ENCODE measurements at places on chromosomes 7 and 10.

DNA sequence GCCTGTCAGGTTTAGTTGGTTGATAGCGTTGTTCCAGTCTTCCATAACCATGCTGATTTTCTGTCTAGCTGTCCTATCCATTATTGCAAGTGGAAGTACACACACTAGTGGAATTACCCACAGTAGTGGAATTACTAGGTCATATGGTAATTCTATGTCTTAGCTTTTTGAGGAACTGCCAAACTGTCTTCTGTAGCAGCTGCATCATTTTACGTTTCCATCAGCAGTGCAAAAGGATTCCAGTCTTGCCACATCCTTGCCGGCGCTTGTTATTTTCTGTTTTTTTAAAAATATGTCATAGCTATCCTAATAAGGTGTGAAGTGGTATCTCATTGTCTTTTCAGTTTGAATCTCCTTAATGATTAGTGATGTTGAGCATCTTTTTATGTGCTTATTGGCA is 17.2 kb upstream of the RHBDD2 start:
- no peak for DNase-seq

- no peak for DNase-seq
These were observed 27.4 kb downstream of the FAM241B start for GRCh38 chr10:69657430-69657829.

DNA sequence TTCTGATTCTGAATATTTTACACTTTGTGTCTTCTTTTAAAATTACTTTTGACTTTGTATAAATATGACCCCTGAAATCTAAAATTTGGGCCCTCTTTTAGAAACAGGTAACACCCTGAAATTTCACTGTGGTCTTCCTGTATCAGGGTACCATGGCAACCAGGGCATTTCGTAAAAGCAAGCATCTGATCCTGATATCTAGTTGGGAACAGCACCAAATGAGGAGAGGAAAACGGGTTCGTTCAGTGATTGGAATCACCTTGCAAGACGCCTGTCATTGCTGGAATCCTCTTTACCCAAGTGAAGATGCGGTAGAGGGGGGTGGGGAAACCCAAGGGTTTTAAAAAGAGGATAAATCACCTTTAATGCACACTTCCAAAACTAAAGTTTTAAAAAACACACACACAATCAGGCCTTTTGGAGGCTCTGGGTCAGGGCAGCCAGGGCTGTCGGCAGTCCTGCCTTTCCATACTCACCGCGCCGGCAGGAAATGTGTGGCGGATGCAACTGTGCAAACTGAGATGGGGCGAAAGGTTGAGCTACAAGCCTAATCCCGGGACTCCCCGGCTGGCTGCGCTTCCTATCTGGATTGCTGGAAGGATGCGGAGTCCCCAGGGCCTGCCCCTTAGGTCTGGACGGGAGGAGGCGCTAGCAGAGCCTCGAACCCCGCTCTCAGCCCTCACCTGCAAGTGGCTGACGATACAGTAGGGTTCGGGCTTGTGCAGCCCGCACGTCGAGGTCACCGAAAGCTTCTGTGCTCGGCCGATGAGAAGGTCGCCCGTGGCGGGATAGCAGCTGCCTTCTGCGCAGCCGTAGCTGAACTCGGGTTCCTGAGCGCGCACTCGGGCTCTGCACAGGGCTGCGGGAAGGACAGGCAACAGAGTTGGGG is 1.8 kb downstream of the LAMB1 start:
- no peak for DNase-seq

DNA sequence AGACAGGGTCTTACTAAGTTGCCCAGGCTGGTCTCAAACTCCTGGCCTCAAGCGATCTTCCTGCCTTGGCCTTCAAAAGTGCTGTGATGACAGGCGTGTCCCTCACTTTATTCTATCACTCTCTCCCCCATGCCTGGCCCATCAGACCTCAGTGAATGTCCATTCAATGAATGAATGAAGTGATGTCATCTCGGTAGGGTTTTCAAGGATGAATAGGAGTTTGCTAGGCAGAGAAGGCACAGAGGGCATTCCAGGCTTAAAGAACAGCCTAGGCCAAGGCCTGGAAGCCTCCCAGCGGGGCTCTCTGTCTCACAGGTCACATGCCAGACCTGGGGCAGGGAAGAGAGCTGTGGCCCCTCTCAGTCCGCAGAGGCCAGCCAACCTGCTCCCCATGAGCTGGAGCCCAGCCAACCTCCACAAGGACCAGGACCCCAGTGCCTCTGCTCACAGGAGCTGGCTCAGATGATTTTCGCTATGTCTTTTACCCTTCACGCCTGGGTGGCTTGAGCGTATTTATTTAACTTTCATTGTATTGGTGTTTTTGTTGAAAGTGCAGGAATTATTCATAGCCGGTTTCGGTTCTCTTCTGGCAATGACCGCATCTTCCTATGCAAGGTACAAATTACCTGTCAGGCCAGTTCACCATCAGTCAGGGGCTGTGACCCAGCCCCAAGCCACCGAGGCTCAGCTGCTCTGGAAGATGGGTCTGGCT is 11.8 kb upstream of the TNRC18 start:
- DNase-seq, result no peak

- DNase-seq, result no peak
These were observed 36.2 kb upstream of the TMEM106B start for GRCh38 chr7:12174931-12175330.

DNA sequence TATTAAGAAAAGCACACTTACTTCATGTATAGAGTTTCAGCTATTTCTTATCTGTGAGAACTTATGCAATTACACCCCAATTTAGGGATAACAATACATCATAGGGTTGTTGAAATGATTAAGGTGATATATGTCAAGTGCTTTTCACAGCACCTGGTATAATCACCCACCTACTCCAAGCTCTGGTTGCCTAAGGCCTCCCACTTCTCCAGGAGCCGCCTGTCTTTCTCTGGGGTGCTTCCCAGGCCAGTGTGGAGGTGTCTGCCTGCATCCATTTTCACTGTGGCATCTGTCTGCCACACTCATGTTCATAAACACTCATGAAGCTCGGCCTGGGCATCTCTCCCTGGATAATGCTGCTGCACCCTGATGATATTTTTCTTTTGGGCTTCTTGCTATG is 250.3 kb downstream of the STK31 start:
- no peak for DNase-seq

DNA sequence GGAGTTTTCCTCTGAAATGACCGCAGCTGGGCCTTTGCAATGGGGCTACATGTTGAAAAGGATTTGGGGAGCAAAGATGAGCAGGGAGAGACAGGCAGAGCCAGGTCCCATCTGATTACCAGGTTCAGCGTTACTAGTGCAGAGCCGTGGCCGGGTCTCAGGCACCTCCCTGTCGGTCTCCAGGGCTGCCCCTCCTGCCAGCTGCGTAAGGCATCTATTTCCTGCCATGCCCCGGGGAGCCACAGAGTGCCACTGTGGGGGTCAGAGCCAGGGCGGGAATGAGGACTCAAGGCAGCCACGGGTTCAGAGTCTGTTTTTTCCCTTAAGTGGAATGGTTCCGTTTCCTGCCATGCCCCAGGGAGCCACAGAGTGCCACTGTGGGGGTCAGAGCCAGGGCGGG is 382.6 kb upstream of the SHH start:
- DNase-seq, result no peak

DNA sequence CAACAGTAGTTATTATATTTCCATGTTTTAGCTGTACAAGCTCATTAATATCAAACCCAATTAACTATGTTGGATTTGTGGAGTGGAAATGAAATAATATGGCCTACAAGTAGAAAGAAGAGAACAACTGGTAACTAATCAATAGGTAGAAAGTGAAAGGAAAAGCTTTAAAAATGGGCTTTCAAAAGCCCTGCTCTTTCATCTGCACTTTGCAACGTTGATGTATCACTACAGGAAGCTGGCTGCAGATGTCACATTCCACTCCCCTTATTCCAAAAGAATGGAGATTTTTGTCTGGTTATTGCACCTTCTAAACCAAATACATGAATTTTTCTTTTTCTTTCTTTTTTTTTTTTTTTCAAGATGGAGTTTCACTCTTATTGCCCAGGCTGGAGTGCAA is 11.7 kb upstream of the MKI67 start:
- no peak for DNase-seq

GRCh38 chr10:23192712-23193434 is 761 bp downstream of the PTF1A start:
- no peak for DNase-seq

DNA sequence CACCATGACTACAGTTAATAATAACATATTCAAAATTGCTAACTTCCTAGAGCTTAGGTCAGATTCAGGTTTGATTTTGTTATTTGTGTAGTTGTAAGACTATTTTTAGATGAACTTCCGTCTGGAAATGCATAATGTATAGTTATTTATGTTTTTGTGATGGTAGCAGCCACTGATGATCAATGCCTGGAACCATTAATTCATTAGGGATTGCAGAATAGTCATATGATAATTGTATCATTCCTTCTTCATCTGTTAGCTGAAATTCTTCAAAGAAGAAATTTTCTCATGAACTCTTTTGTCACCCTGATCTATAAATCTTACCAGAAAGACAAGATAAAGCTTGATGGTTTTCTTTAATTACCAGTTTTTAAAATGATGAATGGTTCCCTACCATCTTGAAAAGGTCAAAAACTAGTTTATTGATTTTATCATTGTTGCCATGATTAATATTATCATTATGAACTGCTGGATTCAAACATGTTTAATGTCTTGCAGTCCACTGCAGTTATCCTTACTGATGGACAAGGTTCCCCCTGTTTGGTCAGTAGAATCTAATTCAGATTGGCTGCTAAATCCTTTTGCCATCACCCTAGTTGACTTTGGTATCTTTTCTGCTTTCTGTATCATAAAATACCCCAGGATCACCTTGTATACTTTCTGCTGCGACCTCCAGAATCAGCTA is 433.3 kb downstream of the GPAM start:
- no peak for DNase-seq

GRCh38 chr10:47225219-47225927 is 74.6 kb upstream of the GDF10 start:
- DNase-seq, result no peak

GRCh38 chr10:132420981-132421846 is 24.2 kb downstream of the PWWP2B start:
- no peak for DNase-seq

DNA sequence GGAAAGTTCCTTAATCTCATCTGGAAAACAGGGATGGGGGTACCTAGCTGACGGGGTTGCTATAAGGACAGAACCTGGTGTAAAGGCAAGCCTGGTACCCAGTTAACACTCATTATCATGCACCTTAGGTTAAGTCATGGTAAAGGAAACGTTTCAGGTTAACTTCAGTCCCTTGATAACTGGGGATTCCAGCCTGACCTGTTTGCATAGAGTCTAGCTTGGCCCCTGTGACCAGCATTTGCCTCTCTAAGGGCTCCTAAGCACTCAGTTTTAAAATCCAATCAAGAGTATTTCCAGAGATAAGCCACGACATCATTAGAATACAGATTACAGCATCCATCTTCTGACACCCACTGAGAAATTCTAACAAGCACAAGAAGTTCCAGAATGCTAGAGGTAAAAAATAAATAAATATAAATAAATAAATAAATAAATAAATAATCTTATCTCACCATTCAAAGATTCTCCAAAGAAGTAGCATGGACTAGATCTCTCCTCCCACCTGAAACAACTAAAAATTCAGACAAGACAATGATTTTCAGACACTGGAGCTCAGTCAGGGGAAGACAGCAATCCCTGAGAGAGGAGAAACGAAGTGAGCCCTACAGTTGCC is 184.6 kb downstream of the KCNMA1 start:
- no peak for DNase-seq

GRCh38 chr10:125120053-125120710 is 40.2 kb downstream of the CTBP2 start:
- no peak for DNase-seq

- no peak for DNase-seq
These were observed 42.3 kb upstream of the HMX3 start for GRCh38 chr10:123093489-123093888.

DNA sequence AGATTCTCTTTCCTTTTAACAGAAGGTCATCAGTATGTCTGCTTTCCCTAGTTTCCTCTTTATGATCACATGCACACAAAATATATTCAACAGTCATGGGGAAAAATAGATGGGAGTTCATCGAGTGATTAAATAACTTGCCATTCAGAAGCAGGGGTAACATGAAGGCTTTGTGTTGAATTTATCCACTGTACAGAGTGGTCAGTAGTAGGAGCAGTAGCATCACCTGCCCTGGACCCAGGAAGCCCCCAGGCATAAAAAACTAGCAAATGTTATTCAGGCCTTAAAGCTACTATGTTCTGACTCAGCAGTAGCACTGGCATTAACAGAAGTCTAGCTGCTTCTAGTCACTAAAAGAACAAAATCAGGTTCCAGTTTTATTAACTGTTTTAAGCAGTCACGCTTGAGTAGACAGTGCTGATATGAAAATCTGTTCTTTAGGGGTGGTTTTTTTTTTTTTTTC is 31.4 kb upstream of the FAM133B start:
- DNase-seq, result no peak

DNA sequence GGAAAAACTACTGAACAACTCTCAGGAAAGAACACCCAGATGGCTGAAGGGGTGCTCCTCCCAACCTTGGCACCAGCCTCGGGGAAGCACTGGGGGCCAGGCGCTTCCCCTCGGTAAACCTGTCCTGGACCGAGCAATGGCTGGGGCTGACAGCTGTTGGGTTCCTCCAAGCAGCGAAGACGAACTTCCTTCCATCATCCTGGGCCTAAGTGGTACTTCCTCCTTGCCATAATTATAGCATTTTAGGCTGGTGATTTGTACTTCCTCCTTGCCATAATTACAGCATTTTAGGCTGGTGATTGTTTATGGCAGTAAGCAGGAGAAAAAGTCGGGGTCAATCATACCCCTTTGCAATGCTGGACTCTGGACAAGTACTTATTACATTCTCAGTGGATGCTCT is 69.3 kb downstream of the MYOF start:
- DNase-seq, result no peak

- no peak for DNase-seq
These were observed 161.1 kb downstream of the GRM8 start for GRCh38 chr7:127091620-127092019.

DNA sequence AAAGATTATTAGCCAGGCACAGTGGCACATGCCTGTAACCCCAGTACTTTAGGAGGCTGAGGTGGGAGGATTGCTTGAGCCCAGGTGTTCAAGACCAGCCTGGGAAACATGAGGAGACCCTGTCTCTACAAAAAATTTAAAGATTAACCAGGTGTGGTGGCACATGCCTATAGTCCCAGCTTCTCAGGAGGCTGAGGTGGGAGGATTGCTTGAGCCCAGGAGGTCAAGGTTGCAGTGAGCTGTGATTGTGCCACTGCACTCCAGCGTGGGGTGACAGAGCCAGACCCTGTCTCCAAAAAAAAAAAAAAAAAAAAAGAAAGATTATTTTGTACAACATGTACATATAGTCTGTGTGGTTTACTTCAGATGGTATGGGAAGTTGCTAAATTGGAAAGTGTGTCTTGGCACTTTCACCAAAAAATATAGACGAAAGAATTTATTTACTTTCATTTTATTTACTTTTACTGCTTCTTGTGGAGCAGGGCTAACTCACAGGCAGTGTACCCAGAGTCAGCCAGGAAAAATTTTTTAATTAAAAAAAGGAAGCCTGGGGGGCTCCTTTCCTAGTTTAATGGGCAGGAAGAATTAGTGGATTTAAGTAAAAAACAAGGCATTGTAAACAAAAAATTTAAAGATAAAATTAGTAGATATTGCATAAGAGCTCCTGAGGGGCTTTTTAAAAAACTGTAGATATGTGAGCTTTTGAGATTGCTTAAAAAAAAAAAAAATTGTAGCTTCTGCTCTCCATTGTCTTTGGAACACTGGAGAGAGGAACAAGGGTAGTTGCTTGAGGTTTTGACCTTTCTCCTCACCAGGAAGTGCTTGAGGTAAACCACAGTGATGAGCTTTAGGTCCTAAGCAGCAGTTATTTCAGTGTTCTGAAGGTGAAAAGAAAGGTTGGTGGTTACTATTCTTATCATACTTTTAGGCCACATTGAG is 44.6 kb upstream of the VDAC2 start:
- DNase-seq, result no peak
